ENCODE measurements at places on chromosomes 1 and 21.

DNA sequence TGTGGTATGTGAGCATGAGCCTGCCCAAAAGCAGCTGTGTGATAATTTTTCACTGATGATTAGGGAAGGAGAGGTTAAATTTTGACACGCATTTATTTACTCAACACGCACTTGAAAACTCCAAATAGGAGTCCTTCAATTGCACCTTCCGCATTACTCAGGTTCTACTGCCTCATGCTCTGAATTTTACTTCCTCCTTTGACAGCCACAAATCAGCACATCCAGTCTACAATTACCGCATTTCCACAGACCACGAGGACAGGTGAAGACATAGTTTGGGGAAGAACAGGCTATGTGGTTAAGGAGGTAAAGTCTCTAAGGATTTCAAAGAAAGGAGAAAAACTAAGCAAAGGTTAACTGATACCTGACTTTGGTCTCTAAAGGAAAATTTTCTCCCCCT is 2.6 kb downstream of the CAPN8 start:
- no peak for DNase-seq

GRCh38 chr21:35509001-35509704 is 460.1 kb upstream of the RUNX1 start:
- no peak for DNase-seq

DNA sequence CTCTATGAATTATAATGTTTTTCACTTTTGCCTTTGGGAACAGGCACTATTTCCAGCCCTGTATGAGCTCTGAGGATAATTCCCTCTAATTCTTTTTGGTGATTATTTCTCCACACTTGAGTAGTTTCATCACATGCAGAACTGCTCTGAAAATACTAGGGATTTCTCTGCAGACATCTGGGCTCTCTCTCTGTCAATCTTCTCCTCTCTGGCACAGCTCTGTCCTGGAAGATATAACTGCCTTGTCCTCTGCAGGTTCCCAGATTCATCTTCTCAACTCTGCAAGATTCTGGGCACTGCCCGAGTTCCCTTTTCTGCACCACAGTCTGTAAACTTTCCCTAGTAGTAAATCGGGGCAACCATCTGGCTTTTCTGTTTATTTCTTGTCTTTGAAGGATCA is 131.3 kb upstream of the FMN2 start:
- no peak for DNase-seq

- peak; percentile 44 for DNase-seq
These were observed 10.6 kb downstream of the G0S2 start for GRCh38 chr1:209685821-209686220.

GRCh38 chr1:160351629-160352028 is 8.4 kb downstream of the NCSTN start:
- DNase-seq: no peak

All from HT1080 (cell line).